ENCODE measurements at places on chromosomes 4 and X.

DNA sequence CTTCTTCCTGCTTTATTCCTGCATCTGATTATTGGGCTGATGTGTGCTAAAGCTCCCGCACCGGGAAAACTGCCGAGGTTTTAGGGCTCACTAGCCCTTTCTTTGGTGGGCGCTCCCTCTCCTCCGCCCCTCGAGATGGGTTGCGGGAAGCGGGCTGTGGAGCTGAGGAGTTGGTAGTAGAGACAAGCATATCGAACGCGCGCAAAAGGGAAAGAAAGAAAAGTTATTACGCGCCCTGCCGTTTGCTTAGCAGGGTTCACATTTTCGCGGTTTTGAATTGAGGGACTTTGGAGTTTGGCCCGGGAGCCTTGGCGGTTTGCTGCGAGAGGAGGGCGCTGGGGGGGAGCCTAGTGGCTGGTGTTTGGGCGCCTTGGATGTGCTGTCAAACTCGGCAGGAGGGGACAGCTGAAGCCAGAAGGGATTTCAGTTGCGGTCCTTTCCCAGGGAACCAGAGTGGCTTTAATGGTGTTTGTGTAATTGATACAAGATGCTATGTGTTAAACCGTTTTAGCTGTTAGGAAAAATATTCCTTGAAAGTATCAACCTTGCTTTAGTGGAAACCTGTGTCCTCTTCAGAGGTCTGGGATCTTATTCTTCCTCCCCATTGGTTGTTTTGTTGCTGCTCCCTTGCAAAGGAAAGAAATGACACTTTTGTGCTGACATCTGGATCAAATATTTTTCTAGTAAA lies 1.1 kb downstream of the GAB1 start:
- no peak for DNase-seq

DNA sequence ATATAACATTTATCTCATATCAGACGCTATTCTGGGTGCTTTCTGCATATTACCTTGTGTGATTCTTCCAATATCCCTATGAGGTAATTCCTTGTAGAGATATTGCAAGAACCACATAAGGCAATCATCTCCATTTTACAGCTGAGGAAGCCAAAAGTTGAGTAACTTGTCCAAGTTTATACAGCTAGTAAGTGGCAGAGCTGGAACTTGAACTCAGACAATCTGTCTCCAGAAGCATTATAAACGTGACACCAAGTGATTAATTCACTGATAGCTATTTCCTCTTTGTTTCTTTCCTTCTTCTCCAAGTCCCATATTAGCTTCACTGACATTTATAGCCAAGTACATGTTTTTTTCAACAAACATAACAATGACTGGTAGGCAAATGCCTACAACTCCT lies 7.3 kb downstream of the EMCN start:
- DNase-seq = no peak

DNA sequence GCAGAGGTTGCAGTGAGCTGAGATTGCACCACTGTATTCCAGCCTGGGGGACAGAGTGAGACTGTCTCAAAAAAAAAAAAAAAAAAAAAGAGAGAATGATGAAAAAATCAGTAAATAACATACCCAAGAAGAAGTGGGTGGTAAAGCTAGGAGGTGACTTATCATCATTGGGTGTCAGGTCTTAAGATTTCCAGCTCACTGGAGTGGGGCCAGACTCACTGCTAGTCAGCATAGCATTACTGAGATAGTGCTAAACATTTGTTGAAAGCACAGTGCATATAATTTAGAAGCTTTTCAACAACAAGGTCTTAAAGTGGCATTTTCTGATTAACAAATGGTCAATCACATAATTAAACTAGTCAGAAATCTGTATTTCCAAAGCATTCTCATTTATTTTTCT lies 221.8 kb upstream of the GYPA start:
- no peak for DNase-seq

DNA sequence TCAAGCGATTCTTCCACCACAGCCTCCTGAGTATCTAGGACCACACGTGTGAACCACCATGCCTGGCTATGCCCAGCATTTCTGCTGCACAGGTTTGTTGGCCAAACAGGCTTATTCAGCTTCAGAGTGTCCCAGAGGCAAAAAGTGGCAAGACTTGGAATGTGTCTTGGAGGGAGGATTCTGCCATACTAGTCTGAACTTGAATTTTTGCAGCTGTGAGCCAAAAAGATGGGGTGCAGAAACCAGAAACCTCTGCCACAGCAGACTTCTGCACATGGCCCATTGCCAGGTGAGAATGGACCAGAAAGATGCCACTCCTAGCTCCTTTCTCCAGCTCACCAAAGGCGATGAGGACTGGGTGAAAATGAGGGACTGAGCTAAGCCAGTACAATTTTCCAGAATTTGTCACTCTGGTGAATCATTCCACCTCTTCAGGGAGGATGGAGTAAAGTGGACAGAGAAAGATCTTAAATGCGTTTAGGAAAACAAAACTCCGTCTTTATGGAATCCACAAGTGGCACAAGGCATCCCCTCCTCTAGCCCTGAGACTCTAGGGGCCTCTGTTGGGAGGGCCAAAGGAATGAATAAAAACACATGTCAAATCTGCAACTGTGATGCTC lies 369.1 kb upstream of the CLNK start:
- no peak for DNase-seq

GRCh38 chr4:173318648-173319211 lies 15.4 kb downstream of the HMGB2 start:
- no peak for DNase-seq

Data from D721Med (cell line).